ENCODE measurements at places on chromosomes 12 and 14. TPM values are rescaled to one million over a fixed set of nuclear protein-coding genes. Genes with fewer than 3 reads are reported as not detected.
A peak's percentile ranks its signal among the peaks of the same experiment; 100 is the strongest.

The TCL1A gene
- total RNA-seq, result not detected

The RASSF9 gene
- not detected for total RNA-seq

The MEG3 gene
- not detected for total RNA-seq

The IL26 gene
- not detected for total RNA-seq

GRCh38 chr12:124025661-124026060 is 52.6 kb downstream of the ZNF664 start:
- DNase-seq, result no peak

DNA sequence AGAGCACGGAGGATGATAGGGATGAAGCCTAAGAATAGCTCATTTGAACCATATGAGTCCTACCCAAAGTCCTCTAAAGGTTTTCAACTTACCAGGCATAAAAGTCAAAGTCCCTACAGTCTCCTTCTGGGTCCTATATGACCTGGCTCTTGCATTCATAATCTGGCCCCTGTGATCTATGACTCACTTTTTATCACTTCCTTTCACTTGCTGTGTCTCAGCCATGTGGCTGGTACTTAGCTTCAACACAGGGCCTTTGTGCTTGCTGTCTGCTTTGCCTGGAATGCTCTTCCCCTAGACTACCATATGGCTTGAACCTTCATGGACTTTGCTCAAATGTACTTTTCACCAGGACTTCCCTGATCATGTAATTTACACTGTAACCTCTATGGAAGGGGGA is 137.6 kb upstream of the TMTC1 start:
- peak; percentile 19 for DNase-seq

GRCh38 chr14:20440882-20441281 is 4.9 kb upstream of the KLHL33 start:
- DNase-seq, result no peak

Measured in Caki2 (cell line).